ENCODE measurements at places on chromosomes 5 and 9. TPM values are rescaled to one million over a fixed set of nuclear protein-coding genes. Genes with fewer than 3 reads are reported as not detected.
A peak's percentile ranks its signal among the peaks of the same experiment; 100 is the strongest.

The SLC36A2 gene
- not detected for total RNA-seq

DNA sequence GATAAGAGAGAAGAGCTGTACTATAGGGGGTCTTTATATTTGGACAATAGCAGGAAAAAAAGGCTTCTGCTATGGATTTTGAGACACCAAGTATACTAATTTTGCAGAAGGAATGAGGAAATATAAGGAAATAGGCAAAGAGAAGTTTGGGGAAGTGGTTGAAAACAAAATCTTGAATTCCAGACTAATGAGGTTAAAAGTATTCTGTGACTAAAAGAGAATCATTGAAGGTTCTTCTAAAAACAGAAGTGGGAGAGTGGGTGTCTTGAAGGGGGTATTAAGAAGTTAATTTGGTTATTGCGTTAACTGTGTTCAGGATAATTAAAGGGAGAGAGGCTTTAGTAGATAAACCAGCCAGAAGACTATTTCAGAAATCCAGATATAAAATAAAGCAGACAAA lies 148.7 kb downstream of the RFK start:
- H3K4me1 ChIP-seq = no peaks in the 10 kb centered on the region
- no peak overlapping the region for H3K27ac ChIP-seq
- H3K27me3 ChIP-seq = peaks cover 3% of the 10 kb centered on the region

GRCh38 chr5:67182301-67182790 lies 14.3 kb downstream of the CD180 start:
- no peaks in the 10 kb centered on the region for H3K27me3 ChIP-seq
- no peak overlapping the region for H3K4me3 ChIP-seq
- no peak for DNase-seq
- H3K36me3 ChIP-seq = no peaks in the 10 kb centered on the region

- no peaks in the 10 kb centered on the region for H3K36me3 ChIP-seq
- H3K4me3 ChIP-seq = no peak overlapping the region
- H3K4me1 ChIP-seq = no peaks in the 10 kb centered on the region
- DNase-seq = peak; percentile 40
These were observed 10.5 kb upstream of the GALNT10 start for GRCh38 chr5:154179846-154180710.

Measured in HCT116 (cell line).